ENCODE measurements at places on chromosomes 7 and 10.
A peak's percentile ranks its signal among the peaks of the same experiment; 100 is the strongest.

DNA sequence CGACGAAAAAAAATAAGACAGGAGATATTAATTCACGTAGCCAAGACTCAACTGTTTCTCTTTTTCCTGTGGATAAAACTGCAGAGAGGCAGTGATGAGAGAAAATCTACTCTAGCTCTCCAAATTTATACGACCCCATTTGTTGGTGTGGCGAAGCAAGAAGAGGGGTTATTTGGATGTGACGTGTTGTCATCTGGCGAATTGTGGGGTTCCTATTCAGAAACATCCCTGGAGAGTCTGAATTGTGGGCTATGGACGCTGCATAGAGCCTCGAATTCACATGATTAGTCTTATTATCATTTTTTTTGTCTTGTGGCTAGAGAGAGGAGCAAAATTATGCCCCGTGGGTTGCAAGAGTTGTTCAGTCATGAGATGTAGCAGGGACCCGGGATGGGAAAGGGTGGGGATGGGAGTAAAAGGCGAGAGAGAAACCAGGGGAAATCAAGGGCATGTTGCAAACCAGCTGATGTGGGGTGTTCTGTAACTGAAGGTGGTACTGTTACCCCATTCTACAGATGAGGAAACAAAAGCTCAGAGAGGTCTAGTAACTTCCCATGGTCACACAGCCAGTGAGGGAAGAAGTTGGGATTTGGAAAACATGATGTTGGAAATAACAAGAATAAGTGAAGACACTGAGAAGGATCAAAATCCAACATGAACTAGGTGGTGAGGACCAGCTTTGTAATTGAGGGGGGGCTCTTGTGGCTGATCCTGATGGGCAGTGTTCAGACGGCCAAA is 69.2 kb upstream of the SFMBT2 start:
- no peak for DNase-seq

GRCh38 chr7:37541810-37542443 is 93.3 kb upstream of the ELMO1 start:
- no peak for DNase-seq

GRCh38 chr7:99314504-99314903 is 11.2 kb upstream of the ARPC1A start:
- DNase-seq, result no peak

GRCh38 chr7:140899883-140900282 is 24.8 kb downstream of the BRAF start:
- DNase-seq, result peak; percentile 35

DNA sequence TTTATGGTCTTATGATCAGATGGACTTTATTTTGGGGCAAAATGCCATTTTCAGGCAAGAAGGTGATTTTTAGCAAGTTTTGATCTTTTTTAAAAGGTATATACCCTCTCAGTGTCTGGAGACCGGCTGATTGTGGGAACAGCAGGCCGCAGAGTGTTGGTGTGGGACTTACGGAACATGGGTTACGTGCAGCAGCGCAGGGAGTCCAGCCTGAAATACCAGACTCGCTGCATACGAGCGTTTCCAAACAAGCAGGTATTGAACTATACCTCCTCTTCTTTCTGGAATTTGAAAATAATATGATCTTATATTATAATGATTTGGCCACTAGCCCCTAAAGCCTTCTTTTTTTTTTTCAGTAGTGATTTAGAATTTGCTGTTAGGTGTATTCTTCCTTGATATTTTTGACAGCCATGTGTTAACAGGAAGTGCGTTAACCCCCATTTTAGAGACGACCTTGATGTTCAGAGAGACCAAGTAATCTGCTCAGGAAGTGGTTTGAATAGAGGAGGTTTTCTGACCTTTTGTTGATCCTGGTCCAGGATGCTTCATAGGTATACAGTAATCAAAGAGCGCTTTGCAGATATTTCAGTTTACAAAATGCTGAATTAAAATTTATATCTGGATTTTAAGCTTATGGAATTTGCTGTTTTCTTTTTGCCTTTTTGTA is 6.2 kb downstream of the BUB3 start:
- no peak for DNase-seq

DNA sequence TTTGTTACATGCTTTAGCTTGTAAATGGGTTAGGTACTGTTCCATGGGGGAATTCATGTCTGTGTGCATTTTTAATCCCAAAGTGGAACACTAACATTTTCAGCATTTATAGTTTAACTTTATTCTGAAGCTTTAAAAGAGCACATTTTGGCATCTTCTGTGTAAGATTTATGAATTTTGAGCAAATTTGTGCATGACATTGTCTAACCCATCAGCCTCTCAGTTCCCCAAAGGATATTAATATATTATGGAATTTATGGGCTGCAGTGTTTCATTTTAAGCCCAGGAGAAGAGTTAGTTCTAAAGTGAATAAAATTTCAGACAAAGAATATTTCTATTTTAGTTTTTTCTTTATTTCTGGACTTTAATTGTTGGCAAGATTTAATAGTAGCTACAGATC is 421.4 kb downstream of the PLXDC2 start:
- DNase-seq, result no peak

GRCh38 chr10:23190872-23191763 is 994 bp upstream of the PTF1A start:
- no peak for DNase-seq

DNA sequence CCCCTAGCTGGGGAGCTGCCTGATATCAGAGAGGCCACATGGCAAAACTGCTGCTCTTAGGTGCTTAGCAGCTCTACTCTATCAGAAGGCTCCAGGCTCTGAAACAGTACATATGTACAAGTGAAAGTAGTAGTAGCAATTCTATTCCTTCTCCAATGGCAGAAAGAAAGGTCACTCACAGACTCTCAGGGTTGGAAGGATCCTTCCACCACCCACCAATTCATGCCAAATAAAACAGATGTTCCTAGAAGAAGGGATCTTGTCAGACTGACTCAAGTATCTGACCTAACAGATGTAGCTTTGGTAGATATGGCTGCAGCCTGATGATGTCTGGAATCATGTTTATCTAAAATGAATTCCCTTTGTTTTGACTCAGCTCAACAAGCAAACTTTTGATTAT is 8.0 kb upstream of the ALDH18A1 start:
- no peak for DNase-seq

DNA sequence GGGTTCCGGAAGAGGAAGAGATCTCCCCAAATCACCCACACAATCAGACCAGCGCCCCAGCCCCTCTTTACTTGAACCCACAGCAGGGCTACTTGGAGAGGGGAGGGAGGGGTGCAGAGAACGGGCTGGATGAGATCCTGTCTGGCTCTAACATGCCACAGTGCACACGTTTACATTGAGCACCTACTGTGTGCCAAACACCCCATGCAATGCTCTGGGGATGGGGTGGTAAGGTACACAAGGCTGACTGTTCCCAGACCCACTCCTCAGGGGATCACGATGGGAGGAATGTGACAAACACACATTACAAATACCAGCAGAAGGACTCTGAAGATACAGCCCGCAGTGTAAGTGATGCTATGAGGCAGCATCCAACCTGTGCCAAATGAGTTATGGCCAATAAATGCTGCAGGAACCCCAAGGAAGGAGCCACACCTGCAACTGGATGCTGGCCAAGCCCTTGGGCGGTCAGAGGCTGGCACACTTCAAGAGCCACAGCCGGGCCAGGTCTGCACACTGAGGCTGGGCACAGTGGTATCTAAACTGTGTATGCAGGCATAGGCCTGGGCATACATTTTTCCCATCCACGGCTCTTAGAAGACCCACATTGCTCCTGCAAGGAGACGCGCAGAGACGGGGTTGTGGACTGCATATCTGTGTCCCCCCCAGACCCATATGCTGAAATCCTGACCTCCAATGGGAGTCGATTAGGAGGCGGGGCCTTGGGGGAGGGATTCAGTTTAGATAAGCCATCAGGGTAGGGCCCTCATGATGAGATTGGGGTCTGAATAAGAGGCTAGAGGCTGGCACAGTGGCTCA is 6.4 kb downstream of the SPOCK2 start:
- DNase-seq, result no peak

GRCh38 chr7:91187061-91187460 is 77.2 kb upstream of the FZD1 start:
- DNase-seq, result no peak

DNA sequence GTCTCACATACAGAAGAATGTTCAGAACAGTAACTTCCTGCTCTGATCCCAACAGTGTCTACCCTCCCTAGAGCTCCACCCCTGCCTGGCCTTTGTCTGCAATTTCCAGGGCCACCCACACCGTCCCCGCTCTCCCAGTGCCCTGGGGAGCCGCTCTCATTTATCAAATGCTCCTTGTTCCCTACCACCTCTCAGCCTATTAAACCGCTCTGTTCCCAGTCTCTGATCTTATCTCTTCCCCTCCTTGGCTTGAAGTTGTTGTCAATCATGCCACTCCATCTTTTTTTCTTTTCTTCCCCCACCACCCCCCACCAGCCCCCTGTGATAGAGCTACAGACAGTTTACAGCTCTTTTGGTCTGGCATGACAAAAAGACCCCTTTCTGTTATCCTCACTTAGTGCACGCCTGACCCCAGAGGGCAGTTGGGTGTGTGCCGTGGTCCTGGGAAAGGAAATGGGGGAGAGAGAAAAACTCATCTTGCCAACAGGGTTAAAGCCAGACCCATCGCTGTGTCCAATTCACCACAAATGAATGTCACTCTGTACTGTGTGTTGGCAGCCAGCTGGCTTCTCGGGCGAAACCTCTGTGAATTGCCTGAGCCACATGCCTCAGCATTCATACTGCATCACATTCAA is 28.8 kb upstream of the HECTD2 start:
- DNase-seq, result no peak

DNA sequence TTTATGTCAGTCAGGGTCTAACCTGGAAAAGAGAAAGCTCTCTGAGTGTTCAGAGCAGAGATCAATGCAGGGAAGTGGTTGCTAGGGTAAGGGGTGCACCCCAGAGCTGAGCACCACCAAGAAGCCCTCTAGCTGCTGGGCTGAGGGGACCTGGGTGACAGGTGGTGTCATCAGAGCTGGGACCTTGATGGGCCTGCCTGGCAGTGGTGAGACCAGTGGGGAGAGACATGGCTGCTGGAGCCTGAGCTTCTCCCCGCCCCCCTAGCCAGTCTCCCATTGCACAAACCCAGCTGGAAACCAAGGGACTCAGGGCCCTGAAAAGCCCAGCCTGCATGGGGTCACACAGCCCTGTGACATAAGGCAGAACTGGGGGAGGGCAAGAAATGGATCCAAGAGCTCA is 49.1 kb upstream of the OSBPL3 start:
- no peak for DNase-seq

DNA sequence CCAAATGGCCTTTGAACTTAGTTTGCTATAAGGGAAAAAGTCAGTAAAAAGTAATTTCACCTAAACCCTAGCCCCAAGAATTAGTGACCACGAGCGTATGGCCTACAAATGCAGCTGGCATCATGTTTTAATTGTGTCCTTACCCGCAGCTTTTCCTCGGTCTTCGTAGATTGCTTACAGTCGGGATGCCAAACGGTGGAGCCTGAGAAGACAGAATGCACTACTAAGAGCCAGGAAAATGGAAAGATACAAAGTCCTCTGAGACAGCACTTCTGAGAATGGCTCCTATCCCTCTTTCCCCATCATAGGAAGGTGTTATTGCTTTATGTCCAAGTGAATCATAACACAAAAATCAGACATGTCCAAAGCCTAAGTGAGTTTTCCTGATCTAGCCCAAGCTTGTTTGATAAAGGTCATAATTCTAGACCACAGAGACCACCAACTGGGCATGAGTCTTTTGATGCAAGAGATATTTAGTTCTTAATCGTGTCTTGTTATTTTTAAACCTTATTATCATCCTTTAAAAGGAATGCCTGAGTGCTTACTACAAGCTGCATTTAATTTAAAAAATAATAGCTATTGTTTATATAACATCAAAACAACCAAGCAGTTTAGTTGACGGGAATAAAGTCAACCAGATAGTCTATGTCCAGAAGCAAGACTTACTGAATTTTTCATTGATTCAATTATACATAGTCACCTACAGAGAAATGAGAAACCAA is 83.7 kb upstream of the AFAP1L2 start:
- DNase-seq, result no peak

- DNase-seq, result no peak
Measured at GRCh38 chr10:62266611-62267010, 2.0 kb downstream of the RTKN2 start.

DNA sequence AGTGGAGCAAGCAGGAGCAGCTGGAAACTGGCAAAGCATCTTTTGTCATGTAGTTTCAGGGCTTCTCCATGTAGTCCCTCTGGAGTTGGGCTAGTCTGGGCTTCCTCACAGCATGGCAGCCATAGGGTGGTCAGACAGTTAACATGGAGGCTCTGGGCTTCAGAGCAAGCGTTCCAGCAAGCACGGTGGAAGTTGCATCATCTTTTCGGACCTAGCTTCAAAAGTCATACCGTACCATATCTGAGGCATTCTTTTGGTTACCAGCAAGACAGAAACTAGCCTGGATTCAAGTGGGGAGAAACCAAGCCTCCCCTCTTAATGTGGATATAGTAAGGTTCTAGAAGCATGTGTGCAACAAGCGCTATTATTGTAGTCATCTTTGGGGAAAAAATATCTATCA is 135.0 kb downstream of the HTR7 start:
- DNase-seq, result no peak

DNA sequence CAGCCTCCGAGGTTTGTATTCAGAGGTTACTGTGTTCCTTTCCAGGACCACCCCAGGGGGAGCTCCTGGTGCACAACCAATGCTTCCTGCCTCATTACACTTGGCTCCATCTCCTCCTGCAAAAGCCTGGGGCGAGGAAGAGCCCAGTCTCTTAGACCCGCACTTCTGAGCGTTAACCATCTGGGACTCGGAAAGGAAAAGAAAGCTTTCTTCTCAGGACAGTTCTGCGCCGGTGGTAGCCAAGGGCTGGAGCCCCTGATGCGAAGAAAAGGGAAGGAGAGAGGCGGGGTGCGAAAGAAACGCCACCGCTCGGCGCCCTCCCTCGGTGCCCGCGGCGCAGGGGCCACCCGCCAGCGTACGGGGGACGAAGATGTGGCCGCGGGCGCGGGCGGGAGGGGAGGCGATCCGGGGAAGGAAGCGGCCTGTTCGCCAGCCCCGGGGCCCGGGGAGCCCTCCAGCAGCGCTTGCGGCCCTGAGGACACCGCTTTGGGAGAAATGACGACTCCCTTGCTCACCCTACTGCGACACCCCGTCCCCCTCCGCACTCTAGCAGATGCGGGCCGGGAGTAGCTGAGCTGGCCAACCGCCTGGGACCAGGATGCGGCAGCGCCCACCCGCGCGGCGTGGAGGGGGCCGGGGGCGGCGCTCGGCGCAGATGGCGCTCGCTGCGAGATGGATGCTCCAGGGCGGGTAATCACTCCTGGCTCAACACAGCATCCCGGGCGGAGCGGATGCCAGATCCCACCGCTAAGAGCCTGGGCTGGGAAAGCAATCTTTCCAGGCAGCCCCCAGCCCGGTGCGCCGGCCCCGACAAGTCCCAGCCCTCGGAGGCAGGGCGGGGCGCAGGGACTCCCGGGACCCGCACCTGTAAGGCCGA is 1.3 kb downstream of the NRCAM start:
- DNase-seq, result peak; percentile 66
